ENCODE measurements at places on chromosomes 5 and 9.

DNA sequence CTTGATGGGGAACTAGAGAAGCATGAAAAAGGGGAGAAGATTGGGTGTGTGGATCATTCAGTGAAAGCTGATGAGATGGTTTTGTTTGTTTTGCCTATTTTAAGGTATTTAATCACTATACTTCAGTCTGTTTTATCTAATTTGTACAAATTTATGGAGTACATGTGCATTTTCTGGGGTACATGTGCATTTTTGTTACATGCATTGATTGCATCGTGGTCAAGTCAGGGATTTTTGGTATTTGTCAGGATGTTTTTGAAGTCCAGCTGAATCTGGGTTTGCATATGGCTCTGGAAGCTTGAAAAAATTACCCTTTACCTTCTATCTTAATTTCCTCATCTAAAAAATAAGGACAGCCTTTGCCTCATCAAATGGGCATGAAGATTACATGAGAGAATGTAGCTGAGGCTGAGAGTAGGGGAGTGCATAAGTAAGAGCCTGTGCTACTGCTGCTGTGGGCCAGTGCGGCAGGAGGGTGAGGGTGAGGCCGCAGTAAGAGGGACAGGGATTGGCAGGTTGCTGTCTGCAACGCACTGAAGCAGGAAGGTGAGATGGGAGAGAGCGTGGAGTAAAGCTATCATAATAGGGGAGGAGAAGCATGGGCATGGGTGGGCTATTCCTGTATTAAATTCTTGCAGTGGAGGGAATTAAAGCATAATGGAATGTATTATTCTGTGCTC lies 139.8 kb downstream of the NPR3 start:
- DNase-seq = no peak

DNA sequence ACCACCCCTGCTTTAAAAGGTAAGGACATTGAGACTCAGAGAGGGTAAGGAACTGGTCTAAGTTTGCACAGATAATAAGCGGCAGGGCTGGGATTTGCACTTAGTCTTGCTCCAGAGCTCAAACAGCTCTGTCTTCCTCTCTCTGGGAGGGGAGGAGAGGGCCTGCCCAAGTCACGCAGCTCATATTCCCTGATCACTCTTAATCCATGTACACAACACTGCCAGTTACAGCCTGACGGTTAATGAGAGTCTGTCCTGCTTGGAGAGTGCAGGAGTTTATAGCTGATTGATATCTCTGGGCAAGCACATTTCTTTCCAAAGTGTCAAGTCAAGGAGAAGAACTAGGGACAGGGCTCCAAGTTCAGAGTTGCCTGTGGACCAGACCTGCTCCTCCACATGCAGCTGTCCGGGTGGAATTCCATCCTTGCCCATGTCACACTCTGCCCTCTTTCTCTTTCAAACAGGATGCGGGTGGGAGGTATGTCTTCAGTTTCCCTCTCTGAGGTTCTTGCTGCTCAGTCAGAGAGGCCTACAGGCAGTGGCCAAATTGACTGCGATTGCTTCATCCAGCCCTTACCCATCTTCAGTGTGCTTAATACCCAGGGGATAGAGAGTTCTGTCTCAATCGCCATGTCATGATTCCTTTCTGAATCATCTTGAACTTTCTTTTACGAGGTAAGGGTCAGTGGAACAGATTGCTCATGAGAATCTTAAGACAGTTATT lies 54.5 kb downstream of the GALNT12 start:
- no peak for DNase-seq

GRCh38 chr9:95820074-95820473 lies 55.4 kb upstream of the ERCC6L2 start:
- DNase-seq = no peak

GRCh38 chr5:56641635-56642260 lies 173.6 kb upstream of the MAP3K1 start:
- DNase-seq = no peak

GRCh38 chr5:90881626-90882150 lies 323.1 kb downstream of the ADGRV1 start:
- no peak for DNase-seq

All from pons (tissue), 1 donor.